ENCODE measurements at places on chromosomes 1 and 21. TPM values are rescaled to one million over a fixed set of nuclear protein-coding genes. Genes with fewer than 3 reads are reported as not detected.

UTS2 gene
- 0.10 TPM for total RNA-seq

DNA sequence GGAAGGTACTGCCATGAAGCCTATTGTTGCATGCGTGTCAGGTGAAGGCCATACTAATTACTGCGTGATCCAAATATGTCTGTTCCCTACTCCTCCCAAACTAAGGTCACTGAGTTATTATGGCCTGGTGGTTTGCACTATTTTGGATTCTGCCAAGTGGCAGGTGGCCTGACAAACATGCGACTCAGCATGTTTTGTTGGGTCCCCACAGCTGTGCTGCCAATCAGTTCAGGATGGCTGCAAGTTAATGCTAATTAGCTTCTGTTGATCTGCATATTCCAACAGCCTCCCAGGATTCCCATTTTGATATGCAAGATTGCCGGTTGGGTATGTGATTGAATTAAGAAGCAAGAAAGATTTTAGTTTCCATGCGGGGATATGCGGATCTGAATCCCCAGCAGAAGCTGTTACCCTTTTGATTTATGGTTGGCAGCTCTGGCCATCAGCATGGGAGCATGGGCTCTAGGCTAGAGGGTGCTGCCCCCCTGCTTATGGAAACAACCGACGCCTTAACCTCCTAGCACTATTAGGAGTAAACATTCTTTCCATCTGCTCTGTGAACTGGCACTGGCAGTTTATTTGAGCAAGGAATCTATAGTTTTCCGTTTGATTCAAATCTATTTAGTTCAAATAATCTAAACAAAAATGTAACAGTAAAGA is 429.8 kb upstream of the C1orf87 start:
- no peak for DNase-seq

DNA sequence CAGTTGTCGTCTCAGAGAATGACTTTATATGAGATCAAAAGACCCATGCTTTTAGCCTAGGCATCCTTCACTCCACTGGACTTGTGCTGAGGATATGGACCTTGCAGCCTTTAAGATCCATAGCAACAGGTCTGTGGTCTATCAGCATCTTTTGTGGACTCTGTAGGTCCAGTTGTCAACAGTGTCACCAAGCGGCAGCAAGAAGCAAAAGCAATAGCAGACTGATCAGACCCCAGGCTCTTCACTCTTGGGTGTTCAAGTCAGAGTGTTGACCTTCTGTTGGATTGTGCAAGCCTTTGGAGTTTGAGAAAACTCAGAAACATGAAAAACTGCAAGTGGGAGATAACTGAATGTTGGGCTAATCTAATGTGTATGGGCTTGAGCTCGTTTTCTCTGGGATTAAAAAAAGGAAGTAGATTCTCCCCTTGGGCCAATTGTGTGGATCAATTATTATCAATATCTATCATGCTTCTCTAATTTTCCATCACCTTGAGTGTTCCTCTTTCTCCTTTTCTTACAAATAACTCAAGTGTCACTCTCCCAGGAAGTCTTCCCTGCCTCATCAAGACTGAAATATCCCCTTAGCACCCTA is 144.2 kb downstream of the LYPLAL1 start:
- peak; percentile 15 for DNase-seq

KRTAP6-3 gene
- total RNA-seq: not detected

TACSTD2 gene
- total RNA-seq: not detected

- DNase-seq: no peak
Observed at GRCh38 chr1:42825036-42825851, 8.0 kb upstream of the SVBP start.

- DNase-seq: no peak
Observed at GRCh38 chr1:235954306-235955283, 87.9 kb upstream of the LYST start.

GRCh38 chr1:15141935-15142539 is 11.5 kb upstream of the TMEM51 start:
- DNase-seq: peak; percentile 91

- no peak for DNase-seq
Observed at GRCh38 chr1:115348636-115349035, 10.6 kb upstream of the NGF start.

ANGPTL3 gene
- total RNA-seq: not detected

CYP4A11 gene
- not detected for total RNA-seq

- no peak for DNase-seq
Observed at GRCh38 chr1:228508840-228509415, 21.7 kb downstream of the RNF187 start.

DNA sequence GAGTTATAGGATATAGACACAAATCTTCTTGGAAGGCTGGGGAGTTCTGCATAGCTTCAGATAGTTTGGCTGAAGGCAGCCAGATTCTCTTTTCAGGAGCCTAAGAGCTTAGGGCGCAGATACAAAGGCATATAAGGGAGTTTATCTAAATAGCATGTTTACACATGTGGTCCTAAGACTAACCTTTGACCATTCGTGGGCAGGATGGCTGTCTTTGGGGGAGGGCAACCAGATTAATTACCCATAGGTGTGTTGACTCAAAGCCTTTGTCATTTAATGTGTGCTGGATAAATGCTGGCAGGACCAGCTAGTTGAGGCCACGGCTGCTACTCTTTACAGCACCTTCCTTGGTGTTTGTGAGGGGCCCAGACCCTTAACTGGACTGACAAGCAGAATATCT is 71.8 kb downstream of the IER5 start:
- DNase-seq: no peak

DNA sequence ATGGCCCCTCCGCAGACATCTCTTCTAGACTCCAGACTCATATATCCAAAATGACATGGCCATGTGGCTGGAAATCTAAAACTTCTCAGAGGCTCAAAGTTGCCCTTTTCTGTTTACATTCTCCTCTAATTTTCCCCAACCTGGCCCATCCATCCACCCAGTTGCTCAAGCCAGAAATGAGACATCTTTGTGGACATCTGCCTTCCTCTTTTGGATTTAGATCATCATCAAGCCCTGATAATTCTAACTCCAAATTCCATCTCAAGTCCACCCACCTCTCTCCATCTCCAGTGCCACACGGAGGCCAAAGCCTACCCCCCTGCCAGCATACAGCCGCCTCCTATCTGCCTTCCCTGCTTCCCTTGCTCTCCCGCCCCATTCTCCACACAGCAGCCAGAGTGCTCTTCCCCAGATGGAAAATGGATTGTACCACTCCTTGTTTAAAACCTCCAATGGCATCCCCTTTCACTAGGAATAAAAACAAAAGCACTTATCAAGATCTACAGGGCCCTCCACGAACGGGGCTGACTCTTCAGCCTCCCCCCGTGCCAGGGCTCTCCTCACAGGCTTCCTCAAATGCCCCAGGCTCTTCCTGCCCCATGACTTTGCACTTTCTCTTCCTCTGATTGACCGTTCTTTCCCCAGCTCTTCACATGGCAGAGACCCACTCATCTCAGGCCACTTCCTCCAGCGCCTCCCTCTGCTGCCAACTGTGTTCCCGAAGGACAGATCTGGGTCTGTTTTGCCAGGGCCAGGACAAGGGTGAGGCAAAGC is 40.1 kb downstream of the SYT6 start:
- DNase-seq: peak; percentile 89

- DNase-seq: peak; percentile 34
Observed at GRCh38 chr1:167605576-167605975, 24.5 kb upstream of the RCSD1 start.

DNA sequence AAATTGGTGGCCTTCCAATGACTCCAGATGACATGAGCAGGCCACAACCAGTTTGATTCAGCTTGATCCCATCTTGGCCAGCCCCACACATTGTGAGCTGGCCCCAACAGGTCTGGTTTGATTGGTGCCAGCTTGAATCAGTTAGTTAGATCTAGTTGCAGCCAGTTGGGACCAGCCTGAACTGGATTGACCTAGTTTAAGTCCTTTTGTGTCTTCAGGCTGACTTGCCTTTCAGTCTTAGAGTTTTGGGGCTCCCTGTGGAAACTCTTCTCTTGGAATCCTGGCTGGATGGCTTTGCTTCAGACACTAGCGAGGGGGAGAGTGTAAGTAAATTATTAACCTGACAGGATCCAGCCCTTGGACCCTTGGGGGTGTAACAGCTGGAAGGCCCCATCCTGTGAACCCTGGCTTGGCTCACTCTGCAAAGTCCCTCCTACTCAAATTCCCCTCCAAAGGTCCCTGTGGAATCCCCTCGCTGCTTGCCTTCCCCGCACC is 36.2 kb upstream of the POU3F1 start:
- no peak for DNase-seq

- DNase-seq: no peak
Observed at GRCh38 chr1:38819516-38819915, 40.1 kb downstream of the RRAGC start.

LELP1 gene
- not detected for total RNA-seq

DNA sequence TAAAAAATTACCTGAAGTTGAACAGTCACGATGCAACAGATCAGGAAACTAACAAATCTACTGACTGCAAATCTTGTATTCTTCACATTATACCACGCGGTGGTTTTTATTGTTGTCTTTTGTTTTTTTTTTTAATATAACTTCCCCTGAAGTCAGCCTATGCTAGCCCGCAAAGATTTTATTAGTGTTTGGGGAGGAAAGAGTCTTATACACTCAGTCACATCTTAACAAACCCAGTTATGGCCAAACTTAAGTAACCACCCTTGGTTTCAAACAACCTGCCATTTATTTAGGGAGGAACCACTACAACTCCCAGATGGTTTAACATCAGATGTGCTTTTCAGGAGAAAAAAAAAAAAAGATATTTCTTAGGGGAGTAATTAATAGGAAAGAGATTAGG is 15.2 kb upstream of the GPR161 start:
- no peak for DNase-seq

- DNase-seq: no peak
Observed at GRCh38 chr21:45986316-45987051, 4.9 kb downstream of the COL6A1 start.

GRCh38 chr1:196143602-196144342 is 464.5 kb downstream of the KCNT2 start:
- DNase-seq: peak; percentile 10

FCRL6 gene
- not detected for total RNA-seq

GRCh38 chr1:110144366-110144765 is 5.9 kb upstream of the SLC6A17 start:
- DNase-seq: no peak

DNA sequence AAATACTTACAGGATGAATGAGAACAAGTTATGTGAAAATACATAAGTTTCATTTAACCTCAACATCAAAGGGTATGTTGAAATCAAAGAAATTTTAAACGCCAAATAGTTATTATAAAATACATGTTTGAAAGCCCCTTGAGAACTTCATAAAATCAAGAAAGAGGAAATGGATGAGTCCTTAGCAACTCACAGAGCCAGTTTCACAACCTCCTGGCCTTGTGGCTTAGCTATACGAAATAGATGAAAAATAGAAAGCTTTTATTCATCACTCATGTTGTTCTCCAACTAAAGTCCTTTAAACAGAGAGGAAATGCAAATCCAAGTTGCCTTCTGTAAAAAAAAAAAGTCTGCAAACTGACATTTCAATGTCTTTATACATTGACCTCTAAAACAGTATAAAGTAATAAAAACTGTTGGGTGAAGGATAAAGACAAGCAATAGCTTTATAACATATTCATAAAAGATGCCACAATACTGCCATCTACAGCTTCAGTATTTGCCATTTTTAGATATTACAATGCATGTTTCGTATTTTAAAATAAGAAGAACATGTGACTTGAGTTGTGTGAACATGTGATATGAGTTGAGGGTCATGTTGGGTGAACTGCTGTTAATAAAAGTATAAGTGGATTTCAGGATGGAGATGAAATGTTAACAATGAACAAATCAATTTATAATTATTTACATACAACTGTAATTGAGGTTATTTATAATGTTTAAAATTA is 847.8 kb downstream of the MRPL39 start:
- DNase-seq: no peak

GRCh38 chr1:107851418-107851817 is 113.6 kb downstream of the VAV3 start:
- DNase-seq: no peak

DNA sequence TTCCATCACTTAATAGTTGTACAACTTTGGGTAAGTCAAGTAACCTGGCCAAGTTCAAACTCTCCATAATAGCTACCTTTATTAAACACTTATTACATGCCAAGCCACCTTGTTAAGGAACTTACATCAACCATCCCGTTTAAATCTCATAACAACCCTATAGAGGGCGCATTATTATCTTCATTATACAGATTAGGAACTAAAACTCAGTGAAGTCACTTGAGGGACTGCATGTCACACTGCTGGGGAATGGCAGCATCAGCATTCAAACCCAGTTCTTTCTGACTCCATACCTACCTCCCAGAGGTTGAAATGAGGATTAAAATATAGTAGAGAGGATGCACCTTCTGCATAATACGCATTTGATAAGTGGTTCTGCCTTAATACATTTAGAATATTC is 47.1 kb upstream of the PLA2G2C start:
- DNase-seq: peak; percentile 31

- no peak for DNase-seq
Observed at GRCh38 chr1:224095867-224096266, 18.0 kb upstream of the FBXO28 start.

TXNIP gene
- 18.0 TPM for total RNA-seq

DNA sequence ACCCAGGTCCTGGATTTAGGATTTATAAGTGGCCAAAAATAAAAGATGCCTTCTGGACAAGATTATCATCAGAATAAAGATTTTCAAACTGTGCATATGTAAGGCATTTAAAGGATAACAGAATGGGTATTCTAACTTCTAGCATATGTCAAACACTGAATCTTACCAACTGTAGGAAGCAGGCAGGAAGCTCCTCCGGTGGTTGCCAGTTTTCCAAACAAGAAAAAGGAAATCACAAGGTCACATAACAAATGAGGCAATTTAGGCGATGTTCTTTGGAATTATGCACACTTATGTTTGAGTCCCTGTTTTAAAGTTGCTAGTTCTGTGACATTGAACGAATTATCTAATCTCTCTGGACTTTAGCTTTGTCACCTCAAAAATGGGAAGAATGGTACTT is 48.9 kb downstream of the ATP6V1G3 start:
- DNase-seq: no peak

- peak; percentile 20 for DNase-seq
Observed at GRCh38 chr1:53450225-53450624, 9.0 kb upstream of the DMRTB1 start.

- no peak for DNase-seq
Observed at GRCh38 chr1:68490046-68490651, 6.7 kb downstream of the DEPDC1 start.

DNA sequence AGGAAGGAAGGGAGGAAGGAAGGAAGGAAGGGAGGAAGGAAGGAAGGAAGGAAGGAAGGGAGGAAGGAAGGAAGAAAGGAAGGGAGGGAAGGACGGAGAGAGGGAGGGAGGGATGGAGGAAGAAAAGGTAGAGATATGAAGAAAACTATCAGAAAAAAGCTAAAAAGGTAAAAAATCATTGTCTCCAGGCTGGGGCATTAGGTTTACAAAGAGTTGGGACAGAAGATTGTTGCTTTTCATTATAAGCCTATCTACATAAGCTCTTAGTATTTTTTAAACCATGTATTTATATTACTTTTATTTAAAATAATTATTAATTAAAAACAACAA is 7.2 kb upstream of the PINK1 start:
- DNase-seq: no peak

Measured in RPMI7951 (cell line).